Inflammatory macrophage treated with lipopolysaccharide for 1 hour (primary cell): ENCODE measurements at places on chromosomes 2 and 18.

DNA sequence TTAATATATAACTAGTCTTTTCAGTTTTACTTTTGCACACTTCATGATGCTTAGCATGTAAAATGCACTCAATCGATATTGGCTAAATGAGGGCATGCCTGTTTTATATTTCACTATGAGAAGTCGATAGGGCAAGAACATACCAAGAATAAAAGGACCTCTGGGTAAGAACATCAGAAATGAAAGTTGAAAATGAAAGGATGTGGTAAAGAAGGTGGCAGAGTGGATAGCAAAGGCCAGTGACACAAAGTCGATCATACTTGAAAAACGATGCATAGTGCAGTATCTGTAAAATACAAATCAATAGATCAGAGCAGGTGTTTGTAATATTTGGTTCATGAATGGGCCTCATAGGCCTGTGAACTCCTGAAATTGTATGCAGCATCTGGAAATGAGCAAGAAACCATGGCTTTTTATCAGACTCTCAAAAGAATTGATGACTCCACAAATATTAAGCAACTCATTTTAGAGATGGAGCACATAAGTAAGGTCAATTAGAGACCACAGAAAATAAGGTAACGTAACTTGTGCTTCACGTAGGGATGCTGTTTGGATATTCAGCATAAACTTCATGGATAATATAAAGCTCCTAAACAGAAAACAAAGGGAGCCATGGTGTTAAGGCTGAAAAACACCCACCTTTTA lies 653.4 kb downstream of the NYAP2 start:
- no peak for DNase-seq

DNA sequence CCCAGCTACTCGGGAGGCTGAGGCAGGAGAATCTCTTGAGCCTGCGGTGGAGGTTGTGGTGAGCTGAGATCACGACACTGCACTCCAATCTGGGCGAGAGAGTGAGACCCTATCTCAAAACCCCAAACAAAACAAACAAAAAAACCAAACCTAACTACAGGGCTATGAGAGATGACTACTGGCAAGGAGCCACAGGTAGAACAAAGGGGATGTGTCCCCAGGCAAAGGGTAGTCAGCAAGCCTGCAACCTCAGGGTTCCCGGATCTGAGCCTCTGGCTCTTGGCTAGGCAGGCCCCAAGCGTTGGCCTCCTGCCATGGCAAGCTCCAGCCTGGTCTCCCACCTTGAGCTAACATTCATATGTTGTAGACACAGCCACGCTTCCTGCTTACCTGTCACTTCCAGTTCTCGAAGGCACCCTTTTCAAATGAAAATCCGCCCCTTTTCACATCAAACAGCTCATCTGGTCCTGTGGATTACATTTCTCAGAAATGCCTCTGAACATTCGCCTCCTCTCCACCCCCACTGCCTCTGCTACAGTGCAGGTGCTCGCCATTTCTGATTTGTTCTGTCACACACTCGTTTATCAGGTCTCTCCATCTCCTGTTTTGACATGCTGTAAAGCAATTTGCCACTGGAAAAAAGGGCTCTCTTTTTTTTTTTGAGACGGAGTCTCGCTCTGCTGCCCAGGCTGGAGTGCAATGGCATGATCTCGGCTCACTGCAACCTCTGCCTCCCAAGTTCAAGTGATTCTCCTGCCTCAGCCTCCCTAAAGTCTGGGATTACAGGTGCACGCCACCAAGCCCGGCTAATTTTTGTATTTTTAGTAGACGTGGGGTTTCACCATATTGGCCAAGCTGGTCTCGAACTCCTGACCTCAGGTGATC lies 13.1 kb upstream of the ACTR3 start:
- DNase-seq: no peak

GRCh38 chr2:138269765-138270164 lies 231.8 kb upstream of the SPOPL start:
- DNase-seq: no peak

- DNase-seq: no peak
Measured at GRCh38 chr2:163175294-163175693, 336.7 kb upstream of the KCNH7 start.

DNA sequence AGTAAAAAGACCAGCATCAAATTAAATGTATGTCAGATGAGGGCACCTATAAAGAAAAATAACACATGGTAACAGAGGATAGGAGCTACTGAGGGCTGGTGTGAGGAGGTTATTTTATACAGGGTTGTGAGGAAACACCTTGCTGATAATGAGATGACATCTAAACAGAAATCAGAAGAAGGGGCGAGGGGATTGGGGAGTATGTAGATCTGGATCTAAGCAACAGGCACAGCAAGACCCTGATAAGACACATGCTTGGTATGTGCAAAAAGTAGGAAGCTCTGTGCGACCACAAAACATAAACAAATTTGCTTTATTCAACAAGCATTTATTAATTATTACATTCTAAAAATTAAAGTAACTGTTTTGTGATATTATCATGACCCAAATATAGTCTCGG lies 295.4 kb downstream of the ZEB2 start:
- DNase-seq: no peak

- DNase-seq: no peak
Measured at GRCh38 chr2:80496346-80496745, 191.8 kb upstream of the LRRTM1 start.

DNA sequence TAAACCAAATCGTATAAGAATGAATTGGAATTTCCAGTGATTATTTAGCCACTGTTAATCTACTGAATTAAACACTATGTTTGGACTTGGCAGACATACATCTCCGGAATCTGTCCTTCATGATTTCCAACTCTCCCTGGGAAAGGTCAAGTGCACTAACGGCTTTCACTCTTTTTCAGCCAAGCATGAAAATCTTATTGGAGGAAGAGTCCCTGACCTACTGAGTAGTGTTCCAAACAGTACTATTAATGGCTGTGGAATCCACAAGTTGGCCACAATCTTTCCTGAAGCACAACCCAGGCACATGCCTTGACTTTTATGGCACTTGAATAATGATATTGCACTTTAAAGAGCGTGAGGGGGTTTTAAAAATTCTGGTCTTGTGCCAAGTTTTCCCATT lies 318.9 kb upstream of the RND3 start:
- no peak for DNase-seq

- no peak for DNase-seq
Measured at GRCh38 chr2:96396602-96397001, 61.0 kb downstream of the NCAPH start.

GRCh38 chr2:226477221-226478108 lies 322.2 kb downstream of the IRS1 start:
- no peak for DNase-seq

GRCh38 chr2:146031158-146031557 lies 1511.2 kb upstream of the ZEB2 start:
- no peak for DNase-seq
